ENCODE measurements at places on chromosomes 11 and 22.

DNA sequence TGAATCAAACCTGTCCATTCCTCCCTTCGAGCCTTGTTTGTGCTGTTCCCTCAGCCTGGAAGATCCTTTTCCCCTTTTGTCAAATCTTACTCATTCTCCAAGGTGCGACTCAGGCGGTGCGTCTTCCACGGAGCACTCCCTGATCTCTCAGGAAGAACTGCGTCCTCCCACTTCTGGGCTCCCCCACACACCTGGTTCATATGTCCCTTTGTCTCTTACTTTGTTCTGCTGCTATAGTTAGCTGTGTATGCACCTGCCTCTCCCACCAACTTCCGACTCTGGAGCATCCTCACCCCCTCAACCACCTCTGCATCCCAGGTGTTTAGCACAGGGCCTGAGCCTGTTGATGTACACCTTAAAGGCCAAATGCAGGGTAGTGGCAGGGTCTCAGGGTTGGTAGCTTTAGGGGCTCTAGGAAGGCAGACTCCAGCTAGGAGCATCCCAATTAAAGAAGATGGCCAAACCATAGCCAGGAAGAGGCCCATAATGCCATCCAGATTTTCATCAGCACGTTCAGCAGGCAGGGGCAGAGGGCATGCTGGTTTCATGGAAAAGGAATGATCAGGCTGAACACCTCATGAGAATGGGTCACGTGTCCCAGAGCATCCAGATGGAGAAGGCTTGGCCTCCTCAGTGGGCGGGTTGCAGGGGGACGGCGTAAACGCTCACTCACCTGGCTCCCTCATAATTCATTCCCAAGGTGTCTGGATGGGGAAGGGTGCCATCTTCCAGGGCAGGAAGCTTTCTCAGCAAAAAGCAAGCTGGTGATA lies 20.1 kb downstream of the PTPN5 start:
- no peak for DNase-seq

GRCh38 chr11:68960294-68961071 lies 20.3 kb downstream of the MRGPRD start:
- DNase-seq, result no peak

- no peak for DNase-seq
Observed at GRCh38 chr11:115939104-115939730, 435.0 kb upstream of the CADM1 start.

GRCh38 chr22:20903093-20903492 lies 14.1 kb upstream of the CRKL start:
- DNase-seq, result no peak

DNA sequence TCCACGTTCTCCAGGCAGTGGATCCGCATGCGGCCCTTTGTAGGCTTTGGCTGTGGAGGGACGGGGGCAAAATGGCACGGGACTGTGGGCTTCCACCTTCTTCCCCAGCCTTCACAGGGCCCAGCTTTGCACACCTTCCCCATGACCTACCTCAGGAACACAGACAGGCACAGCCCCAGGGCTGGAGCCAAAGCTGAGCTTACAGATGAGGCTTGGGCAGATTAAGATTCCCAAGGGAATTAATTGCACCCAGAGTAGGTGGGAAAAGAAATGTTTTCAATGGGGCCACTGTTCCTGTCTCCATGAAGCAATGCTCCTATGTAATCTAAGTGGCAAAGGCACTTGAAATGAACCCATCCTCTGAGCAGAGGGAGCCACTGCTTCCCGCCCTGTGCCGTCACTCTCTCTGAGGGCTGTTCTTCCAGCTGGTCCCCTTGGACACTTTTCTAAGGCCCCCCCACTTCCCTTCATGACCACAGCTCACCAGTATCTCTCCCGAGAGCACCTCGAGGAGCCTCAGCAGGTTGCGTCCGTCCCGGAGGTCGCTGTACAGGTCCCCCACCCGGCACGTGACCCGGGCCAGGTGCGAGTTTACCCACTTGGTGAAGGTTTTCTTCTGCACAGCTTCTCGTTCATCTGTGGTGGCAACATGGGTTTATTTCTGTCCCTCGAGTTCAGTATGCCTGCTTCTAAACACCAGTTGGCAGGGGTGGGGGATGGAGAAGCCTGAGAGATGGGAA lies 13.5 kb downstream of the SPTBN2 start:
- DNase-seq, result no peak

DNA sequence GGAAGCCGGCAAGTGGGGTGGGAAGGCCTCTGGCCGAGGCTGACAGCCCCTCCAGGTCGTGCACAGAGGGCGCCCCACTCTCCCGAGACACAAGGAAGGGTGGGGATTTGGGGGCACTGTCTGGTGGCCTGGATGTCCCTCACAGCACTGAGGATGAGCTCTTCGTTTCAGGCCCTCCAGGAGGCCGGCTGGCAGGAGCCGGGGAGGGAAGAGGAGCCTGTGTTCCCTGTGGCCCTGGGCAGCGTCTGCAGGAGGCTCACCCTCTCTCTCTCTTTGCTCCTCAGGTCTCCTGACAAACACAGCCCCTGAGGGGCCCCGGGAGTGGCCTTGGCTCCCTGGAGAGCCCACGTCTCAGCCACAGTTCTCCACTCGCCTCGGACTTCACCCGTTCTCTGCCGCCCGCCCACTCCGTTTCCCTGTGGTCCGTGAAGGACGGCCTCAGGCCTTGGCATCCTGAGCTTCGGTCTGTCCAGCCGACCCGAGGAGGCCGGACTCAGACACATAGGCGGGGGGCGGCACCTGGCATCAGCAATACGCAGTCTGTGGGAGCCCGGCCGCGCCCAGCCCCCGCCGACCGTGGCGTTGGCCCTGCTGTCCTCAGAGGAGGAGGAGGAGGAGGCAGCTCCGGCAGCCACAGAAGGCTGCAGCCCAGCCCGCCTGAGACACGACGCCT lies 1078.0 kb downstream of the BRD1 start:
- DNase-seq, result no peak

DNA sequence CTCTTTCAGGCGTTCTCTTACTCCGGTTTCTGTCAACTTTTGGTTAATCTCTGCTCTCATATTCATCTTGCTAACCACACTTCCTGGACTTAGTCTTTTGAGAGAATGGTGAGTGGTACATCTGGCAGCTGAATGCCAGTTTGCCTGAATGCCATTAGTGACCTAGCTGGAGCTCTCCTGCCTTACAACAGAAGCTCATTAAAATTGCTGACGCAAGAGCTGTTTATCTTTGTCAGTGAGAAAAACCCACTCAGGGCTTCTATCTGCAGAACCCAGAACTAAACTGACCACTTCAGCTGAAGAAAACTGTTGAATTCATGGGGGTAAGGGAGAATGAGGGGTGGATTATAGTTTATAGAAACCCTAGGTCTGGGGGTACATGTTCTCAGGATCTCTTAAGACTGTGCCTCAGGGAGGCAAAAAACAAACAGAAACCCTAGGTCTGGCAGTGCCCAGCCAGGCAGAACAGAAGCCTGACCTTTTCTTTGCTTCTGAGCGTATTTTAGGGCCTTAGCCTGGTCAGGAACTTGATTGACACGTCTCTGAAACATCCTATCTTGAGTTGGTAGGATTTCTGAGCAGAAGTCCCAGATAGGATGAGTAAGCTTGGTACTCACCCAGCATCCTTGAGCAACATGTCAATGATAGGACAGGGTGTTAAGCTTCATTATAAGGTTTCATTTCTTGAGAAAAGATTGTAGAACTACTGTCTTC lies 52.8 kb upstream of the YWHAH start:
- no peak for DNase-seq

DNA sequence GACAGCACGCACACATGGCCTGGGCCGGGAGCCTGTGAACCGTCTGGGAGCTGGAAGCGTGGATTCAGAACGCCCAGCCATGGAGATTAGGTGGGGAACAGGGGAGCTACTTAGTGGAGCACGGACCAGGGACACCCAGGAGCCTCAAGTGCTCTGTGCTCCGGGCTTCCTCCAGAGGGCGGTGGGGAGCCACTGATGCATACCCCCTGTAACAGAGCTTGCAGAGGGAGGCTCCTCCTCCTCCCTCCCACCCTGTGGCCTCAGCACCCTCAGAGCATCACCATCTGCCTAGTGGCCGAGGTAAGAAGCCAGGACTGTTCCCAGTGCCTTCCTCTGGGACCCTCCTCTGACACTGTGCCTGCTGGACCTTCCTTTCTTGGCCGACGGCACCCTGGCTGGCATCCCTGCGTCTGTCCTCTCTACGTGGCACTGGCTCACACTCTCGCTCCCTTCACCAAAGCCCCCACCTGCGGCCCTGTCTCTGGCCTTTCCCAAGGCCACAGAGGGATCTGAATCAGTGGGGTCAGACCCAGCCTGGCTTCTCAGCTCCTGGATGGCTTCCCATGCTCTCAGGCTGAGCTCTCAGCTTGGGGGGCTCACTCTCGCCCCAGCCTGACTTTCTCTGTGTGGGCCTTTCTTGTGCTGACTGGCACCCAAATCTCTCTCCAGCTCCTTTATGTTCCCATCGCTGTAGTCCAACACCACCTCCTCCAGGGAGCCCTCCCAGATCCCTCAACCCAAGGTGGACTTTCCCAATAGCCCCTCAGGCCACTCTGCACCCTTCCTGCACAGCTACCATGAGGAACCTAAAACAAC lies 780.9 kb downstream of the BRD1 start:
- DNase-seq, result no peak

DNA sequence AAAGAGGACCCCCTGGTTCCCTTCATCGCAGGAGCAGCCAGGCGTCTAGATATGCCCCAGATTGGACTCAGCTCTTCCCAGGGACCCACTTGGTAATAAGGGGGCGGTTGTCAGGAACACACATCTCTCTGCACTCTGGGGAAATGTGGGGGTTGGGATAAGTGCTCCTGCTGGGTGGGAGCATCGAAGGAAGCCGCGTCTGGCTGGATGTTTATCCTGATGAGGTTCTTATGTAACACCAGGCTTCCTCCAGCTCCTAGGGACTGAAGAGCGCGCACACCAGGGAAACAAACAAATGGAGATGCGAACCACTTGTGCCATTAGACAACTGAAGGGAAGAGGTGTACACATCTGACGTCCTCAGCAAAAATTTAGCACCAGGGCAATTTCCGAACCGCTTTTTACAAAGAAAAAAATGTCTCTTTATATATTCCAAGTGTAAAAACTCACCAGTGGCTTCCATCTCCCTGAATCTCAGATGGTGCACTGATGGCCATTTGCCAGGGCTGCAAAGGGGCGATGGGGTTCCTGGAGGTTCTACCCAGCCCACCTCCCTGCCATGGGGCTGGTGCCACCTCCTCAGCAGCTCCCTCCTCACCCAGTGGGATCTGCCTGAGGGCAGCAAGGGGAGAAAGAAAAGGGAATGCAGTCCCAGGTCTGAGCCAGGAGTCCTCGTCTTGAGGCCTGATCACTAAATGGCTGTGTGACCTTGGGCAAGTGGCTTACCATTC lies 89.4 kb downstream of the PKNOX2 start:
- no peak for DNase-seq

GRCh38 chr11:2267306-2267850 lies 3.0 kb downstream of the ASCL2 start:
- DNase-seq, result no peak

GRCh38 chr11:27705873-27706820 lies 5.9 kb upstream of the BDNF start:
- DNase-seq, result no peak

DNA sequence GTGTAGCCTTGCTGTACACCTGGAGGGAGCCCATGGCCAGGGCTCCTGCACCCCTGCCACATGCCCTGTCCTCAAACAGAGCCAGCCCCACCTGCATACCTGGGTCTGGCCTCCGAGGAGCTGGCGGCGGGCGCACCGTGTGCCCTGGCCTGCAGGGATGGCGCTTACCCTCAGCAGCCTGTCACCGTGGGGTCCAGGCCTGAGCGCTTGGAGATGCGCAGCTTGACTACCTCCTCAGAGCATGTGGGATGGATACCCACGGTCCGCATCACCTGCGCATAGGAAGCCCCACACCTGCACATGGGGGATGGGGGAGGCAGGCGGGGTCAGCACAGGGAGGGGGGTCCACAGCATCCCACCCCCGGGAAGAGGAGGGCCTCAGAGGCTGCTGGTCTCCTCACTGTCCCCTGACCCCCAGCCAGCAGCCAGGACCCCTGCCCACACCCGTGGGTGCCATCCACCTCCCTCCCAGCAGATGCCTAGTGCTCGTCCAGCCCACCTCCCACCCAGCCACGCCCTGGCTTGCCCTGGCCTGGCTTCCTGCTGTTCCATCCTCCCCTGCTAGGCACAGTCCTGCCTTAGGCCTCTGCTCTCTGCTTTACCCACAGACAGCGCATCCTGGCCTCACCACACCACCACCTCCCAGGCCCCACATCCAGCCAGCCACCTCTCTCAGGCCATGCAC lies 22.4 kb upstream of the GNB1L start:
- DNase-seq, result no peak

- DNase-seq, result no peak
Observed at GRCh38 chr11:131486937-131487635, 116.7 kb downstream of the NTM start.

DNA sequence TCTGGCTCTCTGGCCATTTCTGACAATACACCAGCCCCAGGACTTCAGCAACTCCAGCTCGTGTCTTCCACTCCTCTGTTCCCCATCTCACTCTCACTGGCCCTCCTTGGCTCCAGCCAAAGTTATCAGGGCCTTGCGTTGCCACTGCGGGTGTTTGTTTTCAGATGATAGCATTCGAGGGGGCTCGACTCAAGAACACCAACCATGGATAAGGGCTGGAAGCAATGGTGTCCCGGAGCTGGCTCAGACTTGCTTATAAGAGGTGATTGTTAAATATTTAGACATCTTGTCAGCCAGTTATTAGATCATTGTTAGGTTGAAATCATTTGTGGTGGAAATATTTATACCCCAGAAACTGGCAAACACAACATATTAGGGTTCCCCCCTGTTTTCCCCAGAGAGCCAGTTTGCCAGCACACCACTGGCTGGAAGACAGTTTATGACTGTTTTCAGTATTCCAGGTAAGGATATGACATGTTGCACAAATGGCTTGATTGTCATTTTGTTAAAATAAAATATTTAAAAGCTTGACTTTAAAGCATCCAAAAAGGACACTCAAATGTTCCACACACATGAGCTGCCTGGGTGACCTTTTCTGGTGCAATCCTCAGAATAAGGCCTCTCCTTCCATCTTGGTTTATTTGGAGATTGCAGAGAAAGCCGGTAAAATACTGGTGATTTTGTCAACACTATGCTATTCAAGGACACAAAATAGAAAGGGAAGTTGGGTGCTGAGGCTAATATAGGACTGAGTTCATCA lies 98.3 kb downstream of the FBXO7 start:
- DNase-seq, result no peak

DNA sequence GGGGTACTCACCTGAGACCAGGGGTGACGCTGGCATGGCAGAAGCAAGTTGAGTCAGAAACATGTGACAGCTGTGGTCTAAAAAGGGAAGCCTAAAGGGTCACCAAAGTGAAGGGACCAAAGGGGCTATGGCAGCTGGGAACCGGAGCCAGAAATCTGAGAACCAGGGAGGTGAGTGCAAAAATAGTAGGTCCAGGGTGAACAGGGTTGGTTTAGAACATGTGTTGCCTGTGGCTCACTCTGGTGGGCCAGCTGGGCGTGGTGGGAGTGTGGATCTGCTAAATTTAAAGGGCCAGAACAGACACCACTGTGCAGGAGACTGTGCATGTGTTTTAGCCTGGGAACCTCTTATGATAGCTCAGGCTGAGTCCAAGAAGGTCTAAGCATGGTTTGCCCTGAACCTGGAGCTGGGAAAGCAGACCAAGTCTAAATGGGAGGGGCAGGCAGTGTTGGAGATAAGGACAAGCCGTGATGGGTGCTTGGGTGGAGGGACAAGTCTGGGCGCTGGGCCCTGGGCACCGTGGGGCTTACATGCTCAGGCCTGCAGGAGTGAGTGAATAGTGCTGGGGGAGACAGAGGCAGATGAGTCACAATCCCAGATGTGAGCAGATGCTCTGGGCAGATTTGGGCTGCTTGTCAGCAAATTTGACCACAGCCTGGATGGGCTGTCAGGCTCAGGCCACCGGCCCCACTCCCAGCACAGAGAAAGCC lies 41.4 kb upstream of the ZBED5 start:
- DNase-seq, result no peak

GRCh38 chr11:24386546-24387397 lies 110.1 kb upstream of the LUZP2 start:
- no peak for DNase-seq

- no peak for DNase-seq
Observed at GRCh38 chr11:92458486-92458885, 233.9 kb downstream of the FAT3 start.

Measured in stimulated activated CD4-positive, alpha-beta T cell treated with anti-CD3 and anti-CD28 coated beads, Interleukin-15, amount 100 ng/mL, for 1 hour (primary cell).